ENCODE measurements at places on chromosomes 5 and 9. TPM values are rescaled to one million over a fixed set of nuclear protein-coding genes. Genes with fewer than 3 reads are reported as not detected.

DNA sequence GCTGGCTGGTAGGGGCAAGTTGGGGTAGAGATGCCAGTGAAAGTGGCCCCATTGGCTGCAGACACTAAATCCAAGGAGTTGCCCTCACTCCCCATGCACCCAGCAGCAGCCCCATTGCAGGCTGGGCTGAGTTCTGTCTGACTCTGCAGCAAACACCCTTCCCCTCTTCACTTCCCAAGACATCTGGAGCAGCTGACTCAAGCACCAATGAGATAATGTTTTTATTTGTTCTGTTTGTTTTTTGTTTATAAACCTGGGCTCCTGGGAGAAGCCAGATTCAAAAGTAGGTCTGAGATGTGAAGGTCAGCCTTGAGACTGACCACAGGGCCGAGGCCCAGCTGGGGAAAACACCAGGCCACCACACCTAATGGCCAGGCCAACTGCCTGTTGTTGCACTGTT, 545.9 kb upstream of the KLF4 start:
- DNase-seq: no peak

SLC25A2 gene
- not detected for polyA plus RNA-seq

IQGAP2 gene
- 69.1 TPM for polyA plus RNA-seq

GRCh38 chr5:169777159-169777558, 140.1 kb downstream of the DOCK2 start:
- DNase-seq: peak; percentile 18

GRCh38 chr5:143683459-143683858, 128.5 kb upstream of the HMHB1 start:
- DNase-seq: no peak

DNA sequence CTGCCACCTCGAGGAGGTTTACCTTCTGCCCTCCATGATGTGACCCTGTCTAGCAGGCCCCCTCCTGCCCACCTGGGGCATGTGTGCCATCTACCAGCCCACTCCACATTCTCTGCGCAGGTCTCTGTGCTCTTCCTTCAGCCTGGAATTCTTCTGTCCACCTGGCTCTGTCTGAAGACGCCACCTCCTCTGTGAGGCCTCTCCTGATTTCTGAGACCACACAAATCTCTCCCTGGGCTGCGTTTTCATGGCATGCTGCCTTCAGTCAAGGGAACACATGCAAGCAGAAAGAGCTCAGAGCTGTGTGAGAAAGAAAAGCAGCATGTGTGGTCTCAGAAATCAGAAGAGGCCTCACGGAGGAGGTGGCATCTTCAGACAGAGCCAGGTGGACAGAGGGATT, 22.1 kb downstream of the FOXE1 start:
- no peak for DNase-seq

TBC1D2 gene
- 2.5 TPM for polyA plus RNA-seq

DNA sequence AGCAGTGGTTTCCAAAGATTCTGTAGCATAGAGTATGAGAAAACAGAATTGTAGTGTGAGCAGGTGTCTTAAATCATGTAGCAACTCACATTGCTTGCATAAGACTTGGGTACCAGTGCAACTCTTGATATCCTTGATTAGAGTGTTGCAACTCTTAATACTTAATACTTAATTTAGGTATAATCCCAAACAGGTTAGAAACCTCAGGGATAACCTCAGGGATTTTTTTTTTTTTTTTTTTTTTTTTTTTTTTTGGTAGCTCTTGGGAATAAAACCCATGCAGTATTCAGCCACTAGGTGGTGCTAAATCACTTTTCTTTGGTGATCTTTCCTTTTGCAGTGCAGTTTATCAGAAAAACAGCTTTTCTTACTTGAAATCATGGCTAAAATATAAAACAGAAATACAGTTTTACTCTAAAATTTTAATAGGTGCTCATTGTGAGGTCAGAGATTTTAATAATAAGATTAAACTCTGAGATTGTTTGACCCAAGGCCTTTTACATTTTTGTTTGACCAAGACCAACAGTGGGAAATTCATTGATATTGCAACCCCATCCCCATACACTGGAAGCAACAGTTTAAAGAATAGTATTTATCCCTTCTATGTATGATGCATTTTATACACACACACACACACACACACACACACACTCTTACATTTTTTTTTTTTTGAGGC, 55.3 kb downstream of the ERAP1 start:
- DNase-seq: peak; percentile 60

LCN15 gene
- polyA plus RNA-seq: not detected

- no peak for DNase-seq
These were observed 9.9 kb downstream of the TMEM250 start for GRCh38 chr9:136108648-136109266.

- DNase-seq: no peak
These were observed 131.7 kb downstream of the WDR41 start for GRCh38 chr5:77360381-77360780.

- DNase-seq: no peak
These were observed 12.9 kb downstream of the ACSL6 start for GRCh38 chr5:131998431-131999040.

PCDHGA10 gene
- polyA plus RNA-seq: 3.9 TPM

- DNase-seq: no peak
These were observed 18.5 kb upstream of the CDC42SE2 start for GRCh38 chr5:131245312-131245711.

PCDHA9 gene
- polyA plus RNA-seq: not detected

GRCh38 chr5:59055745-59056448, 473.0 kb downstream of the RAB3C start:
- no peak for DNase-seq

GRCh38 chr9:114484215-114484853, 20.9 kb downstream of the WHRN start:
- no peak for DNase-seq

DNA sequence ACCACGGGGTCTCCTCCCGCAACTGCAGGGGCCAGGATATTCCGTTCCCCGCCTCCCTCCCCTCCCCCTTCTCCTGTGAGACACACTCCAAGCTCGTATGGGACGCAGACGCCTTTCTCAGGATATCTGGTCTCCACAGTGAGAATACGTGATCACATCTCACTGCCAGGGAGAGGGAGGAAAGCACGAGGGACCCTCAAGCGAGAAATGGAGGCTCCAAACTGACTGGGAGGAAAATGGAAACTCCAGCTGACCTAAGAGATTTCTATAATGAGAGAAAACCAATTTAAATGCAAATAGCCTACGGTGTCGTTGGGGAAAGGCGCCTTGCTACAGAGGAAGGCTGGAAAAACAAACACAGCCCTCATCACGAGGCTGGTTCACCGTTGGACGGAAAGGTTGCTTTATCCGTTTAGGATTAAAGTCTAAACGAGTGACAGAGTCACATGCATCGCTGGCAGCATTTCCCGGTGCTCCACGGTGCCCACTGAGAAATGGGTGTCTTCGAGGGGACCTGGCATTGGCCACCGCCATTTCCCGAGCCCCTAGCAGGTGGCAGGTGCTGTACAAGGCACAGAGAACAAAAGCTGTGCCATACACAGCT, 116.9 kb upstream of the CPEB4 start:
- no peak for DNase-seq

GRCh38 chr5:515273-515836, 8.9 kb downstream of the SLC9A3 start:
- no peak for DNase-seq

DNA sequence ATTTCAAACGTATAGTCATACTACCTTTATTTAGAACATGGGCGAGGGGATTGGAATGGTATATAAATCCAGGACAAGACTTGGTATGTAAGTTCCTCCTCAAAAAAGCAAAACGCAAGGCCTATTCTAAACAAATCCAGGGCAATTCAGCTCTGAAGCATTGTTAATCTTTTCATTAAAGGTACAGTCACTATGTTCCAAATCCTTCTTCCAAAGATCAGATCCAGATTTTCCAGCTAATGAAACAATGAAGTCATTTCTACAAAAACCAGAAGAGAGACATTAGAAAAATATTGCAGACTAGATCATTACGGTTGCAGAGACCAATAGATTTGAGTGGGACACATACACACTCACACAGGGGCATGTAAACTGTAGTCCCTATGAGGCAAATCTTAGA, 116.1 kb upstream of the BNC2 start:
- DNase-seq: no peak

SPATA31A3 gene
- polyA plus RNA-seq: not detected

GRCh38 chr5:118818604-118819003, 169.7 kb downstream of the DTWD2 start:
- no peak for DNase-seq

DNA sequence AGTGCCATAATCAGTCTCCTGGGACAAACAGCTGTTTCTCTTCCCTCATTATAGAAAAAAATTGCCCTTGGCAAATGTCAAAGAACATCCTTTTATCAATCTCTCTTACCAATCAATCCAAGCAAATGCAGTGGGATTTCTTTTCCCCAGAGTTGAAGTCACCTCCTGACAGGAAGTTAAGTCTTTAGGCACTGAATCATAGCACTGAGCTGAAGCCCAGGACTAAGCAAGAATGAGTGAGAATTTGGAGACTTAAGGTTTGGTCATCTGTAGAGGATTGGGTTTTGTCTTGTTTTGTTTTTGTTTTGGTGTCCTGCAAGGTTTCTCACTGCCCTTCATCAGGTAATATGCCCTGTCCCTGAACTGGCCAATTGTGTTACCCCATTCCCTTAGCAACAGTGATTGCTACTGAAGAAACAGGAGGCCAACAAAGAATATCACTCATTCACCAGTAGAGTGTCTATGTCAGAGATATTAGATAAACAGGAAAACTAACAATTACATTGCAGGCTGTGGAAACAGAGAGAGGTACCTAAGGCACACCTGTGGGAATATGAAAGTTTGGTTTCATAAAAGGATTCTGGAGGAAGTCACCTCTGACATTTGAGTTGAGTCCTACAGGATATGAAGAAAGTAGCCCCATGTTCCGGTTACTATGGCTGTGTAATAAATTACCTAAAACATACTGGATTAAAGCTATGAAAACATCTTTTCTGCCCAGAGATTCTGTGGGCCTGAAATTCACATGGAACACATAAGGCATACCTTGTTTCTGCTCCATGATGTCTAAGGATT, 4.5 kb upstream of the FXN start:
- DNase-seq: no peak

GRCh38 chr9:92385477-92385876, 18.9 kb downstream of the OGN start:
- no peak for DNase-seq

GRCh38 chr9:12920437-12920836, 145.6 kb downstream of the LURAP1L start:
- no peak for DNase-seq

- no peak for DNase-seq
These were observed 182.9 kb downstream of the AOPEP start for GRCh38 chr9:94909250-94909894.

DNA sequence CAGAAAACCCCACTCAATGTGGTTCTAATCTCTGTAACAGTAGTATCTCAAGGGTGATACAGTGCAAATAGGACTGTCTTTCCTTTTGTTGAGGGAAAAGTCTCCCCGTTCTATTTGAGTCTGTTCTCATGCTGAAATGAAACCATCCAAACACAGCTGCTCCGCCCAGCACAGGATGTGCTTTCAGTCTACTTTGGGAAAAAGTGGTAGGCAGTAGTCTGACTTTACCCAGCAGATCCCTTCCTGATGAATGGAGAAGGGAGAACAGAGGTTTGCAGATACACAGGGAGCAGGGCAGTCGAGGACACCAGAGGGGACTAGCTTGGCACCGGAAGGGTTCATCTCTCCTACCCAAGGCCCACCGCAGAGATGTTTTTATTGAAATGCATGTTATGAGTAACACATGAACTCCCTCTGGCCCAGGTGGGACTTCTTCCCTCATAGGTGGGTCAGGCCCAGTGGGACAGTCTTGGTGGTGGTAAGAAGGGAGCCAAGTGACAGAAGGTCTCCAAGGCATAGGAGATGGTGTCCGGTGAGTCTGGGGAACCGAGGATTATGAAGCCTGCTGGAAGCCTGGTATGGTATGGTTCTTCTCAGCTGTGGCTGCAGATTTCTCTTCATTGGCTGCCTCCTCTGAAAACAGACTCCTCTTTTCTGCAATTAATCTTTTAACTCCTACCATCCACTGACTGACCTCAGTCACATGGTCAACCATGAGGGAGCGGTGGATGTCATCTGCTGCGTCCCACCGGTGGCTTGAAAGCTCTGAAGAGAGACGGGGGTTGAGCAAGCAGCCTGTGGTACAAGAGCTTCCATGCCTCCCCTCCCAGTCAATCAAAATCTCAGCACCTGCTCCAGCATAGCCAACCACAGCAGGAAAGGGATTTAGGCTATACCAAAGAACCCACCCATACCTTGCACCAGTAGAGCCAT, 3.0 kb downstream of the EIF4EBP3 start:
- no peak for DNase-seq

GRCh38 chr5:174317256-174317894, 271.9 kb downstream of the NSG2 start:
- no peak for DNase-seq

DNA sequence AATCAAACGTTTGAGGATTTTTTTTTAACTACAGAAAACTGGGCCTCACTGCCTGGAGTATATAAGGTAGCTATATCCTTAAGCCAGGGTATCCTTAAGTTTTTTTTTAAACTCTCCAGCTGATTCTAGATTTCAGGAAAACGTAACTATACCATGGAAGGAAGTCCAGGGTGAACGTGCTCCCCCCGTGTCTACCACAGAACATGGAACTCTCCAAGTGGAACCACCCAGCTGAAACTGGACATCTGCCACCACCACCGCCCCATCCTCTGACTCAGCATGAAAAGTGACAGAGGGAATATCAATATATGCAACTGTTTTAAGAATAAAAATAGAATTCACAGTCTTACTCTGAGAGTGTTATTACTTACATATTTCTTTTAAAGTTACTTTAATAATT, 61.3 kb downstream of the DROSHA start:
- DNase-seq: no peak

DNA sequence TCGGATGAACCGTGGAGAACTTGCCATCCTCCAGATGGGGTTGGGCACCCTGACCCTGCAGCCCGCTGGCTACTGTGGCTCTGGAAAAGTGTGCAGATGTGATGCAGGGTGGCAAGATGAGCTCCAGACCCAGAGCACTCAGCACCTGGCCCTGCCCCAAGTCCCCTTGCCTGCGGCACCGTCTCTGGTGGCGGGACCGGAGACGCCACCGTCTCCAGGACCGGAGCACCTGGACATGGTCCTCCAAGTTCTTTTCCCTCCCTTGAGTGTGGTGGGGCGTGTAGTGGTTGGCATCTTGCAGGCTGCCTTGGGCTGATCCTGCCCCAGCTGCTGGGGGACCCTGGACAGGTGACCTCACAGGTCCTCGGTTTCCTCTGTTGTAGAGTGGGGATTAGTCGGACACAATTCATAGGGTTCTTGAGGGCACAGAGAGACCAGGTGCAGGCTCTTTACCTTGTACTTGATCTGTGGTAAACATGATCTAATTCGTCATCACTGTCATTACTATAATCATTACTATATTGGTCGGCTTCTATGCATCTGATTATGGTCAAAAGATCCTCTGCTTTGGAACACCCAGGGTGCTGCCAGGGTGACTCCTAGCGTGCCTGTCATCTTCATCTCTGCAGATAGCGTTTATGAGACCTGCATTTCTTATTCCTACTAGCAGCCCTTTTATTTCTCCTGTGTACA, 83.5 kb downstream of the COL5A1 start:
- no peak for DNase-seq

GRCh38 chr9:86322973-86323644, 31.1 kb downstream of the TUT7 start:
- no peak for DNase-seq

NXNL2 gene
- polyA plus RNA-seq: 3.0 TPM

ANKRD31 gene
- polyA plus RNA-seq: 0.75 TPM

Data from left renal pelvis (tissue), 4 donors.